Urinary bladder (tissue), 4 donors: ENCODE measurements at places on chromosomes 3 and 15.

DNA sequence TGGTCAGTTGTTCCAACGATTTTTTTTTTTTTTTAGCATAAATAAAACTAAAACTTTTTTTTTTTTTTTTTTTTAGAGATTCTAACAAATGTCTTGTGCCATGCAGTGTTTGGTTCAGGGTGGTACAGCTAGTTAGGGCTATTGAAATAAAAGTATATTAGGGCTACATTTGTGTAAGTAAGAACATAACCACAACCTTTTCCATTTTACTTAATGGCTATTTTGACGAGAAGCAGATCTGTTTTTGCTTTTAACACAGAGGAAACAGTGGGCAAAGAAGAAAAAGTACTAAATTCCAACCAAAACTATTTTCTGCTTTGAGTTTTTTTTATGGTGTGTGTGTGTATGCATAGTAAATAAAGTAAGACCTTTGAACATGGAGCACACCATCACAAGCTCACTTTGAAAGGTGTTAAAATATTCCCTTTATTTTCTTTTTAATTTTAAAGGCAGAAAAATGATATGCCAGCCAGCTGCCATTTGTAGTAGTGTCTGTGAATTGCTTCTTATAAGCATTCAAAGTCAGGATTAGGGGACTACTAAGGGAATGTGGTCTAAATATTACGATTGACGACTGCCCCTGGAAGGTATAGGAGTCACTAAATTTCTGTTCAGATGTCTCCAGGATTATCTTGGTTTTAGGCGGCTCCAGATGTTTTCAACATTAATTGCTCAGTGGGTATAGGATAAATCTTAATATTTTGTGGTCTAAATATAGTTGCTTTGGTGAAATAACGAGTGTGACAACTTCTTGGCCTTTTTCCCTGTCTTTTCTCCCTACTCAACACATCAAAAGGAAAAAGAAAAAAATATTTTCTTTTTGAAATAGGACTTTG is 3.1 kb downstream of the RARB start:
- DNase-seq: no peak

GRCh38 chr3:129540776-129541516 is 2.0 kb upstream of the H1-8 start:
- no peak for DNase-seq

GRCh38 chr3:171944118-171945016 is 95.0 kb upstream of the FNDC3B start:
- no peak for DNase-seq

DNA sequence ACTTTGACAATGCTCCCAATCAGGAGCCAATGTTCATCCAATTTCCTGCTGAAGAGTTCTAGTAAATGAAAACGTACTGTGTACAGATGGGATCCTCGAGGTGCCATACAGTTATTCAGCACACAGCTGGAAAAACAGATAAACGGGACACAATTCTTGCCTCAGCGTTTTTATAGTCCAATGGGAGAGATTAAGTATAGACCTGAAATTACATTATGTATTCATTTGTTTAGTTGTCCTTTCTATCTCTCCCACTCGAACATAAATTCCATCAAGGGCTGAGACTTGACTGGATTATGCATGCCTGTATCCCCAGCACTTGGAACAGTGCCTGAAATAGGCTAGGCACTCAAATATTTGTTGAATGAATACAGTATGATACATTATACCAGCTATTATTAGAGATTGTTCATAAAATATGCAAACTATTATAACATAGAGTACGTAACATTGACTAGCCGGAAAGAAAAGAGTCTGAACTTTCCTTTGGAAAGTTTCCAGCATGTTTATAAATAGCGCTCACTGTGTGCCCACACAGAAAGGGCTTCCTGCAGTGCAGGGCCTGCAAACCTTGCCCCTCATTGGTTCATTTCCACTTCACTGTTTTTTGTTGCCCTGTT is 27.4 kb upstream of the SNTN start:
- DNase-seq: peak; percentile 8

- DNase-seq: no peak
Measured at GRCh38 chr3:108071368-108071767, 19.5 kb downstream of the CD47 start.
